ENCODE measurements at places on chromosomes 11 and 22.

DNA sequence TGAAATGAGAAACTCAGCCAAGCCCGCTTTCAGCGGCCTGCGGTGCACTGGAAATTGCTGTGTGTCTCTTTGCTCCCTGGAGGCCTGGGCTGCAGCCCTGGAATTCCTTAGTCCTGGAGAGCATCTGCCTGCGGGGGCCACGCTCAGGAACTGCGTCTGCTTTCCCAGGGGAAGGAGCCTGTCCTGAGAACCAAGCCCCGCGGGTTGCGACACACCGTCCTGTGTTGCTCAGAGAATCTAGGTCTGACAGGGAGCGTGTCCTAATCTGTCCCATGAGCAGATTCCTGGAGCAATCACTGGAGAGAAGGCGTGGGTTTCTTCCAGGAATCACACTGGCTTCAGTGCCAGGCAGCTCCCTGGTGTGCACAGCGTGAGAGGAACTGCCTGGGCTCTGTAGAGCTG, 708.1 kb downstream of the BRD1 start:
- DNase-seq = peak; percentile 53

GRCh38 chr22:29190051-29190450, 15.6 kb upstream of the EMID1 start:
- DNase-seq = no peak

- DNase-seq = no peak
Observed at GRCh38 chr22:41500303-41500702, 31.4 kb downstream of the ACO2 start.

DNA sequence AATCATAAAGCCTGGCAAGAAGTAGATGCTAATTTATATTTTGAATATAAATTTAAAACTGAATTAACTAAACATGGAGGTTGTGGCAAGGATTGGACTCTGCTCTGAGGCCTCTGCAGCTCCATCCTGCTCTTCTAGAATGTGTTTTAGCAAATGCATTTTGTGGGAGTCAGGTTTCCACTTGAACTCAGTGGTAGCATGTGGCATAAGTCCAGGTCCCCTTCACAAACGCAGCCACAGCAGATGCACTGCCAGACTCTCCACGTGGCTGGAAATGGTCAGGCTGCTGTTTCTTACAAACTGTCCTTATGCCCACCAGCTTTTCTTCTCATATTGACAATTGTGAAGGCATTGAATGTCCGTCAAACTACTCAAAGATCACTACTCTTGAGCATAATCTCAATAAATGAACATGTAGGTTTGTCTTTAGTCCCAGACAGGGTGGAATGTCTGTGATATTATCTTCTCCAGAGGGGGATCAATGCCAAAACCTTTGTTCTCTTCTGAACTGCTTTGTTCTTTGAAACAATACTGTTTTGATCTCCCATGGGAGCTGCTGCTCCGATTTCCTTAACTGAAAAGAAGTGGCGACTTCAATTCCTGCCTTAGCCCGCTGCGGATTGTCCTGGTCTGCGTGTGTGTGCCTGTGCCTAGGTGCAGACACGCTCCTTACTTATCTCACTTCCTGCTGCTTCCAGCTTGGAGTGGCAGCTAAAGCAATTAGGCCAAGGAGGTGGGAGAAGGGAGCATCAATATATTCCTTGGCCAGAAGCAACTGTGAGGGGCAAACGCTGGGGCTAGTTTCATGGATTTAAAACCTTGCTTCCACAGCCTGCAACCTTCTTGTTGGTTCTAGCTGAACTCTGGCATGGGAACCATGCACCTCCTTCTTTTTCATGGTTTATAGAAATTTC, 24.2 kb downstream of the EIF4G2 start:
- peak; percentile 71 for DNase-seq

GRCh38 chr11:8694137-8694536, 11.5 kb downstream of the RPL27A start:
- peak; percentile 72 for DNase-seq

DNA sequence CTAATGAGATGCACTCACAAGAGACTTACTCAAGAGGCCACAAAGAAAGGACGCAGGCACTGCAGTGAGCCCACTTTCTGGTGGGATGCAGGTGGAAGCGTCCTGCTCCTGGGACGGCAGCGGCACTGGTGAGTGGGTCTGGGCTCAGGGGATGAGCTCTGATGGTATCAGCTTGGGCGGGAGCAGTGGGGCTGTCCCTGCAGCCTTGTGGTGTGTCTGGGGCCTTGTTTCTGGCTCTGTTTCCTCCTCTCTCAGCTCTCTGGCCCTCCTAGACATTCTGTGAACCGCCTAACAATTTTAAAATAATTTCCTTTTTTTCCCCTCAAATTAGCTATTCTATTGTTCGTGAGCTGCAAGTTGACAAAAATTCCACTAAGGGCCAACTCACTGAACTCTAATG, 8.8 kb upstream of the ST14 start:
- DNase-seq = no peak

DNA sequence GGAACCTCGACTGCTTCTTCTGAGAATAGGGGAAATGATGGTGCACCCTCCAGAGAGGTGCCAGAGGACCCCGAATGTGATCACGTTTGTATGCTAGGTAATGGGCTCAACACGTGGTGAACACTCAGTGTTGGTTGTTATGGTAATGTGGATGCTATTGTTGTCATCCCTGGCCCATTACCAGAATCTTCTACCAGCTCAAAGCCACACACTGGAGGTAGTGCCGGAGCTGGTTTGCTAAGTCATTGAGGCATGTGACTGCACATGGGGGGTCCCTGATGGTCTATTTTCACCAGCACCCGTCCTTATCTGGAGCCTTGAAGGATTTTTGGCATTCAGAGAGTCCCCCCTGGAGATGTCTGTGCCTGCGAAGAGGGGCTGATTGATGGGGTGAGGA, 119.1 kb upstream of the CD82 start:
- no peak for DNase-seq

DNA sequence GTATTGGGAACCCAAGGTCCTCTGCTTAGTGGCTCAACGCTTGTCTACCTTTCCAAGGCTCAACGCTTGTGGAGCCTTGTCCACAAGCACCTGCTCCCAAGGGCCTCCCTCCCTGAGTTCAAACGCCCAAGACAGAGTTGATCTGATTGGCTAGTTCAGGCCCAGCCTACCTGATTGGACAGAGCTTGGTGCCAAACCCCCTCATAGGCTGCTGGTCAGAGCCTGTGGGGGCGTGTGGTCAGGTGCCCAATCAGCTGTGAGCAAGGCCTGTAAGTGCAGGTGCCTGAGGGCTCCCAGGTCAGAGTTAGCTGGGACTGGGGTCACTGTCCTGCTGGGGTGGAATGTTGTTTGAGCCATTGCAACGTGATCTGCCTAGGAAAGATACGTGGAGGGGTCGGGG, 16.9 kb upstream of the TMPRSS6 start:
- peak; percentile 21 for DNase-seq

GRCh38 chr22:47001288-47001687, 238.8 kb downstream of the TBC1D22A start:
- no peak for DNase-seq

GRCh38 chr11:17861036-17861755, 126.6 kb downstream of the KCNC1 start:
- DNase-seq = no peak

DNA sequence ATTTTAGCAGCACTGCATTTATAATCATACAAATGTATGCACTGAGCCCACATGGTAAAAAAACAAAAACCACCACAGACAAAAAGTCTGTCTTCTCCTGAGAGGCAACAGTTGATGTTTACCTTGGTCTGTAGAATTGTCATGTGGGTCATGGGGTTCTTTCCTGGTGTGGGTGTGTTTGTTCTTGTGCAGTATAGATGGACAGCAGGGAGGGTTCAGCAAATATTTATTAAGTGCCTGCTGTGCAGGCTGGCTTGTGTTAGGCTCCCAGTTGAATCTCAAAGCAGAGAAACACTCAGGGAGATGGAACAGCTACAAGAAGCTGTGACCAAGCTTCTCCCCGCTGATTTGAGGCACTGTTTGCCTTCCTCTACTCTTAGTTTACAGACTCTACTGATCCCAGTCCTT, 82.2 kb downstream of the PISD start:
- DNase-seq = peak; percentile 98

- DNase-seq = no peak
Observed at GRCh38 chr11:60127311-60127811, 38.9 kb downstream of the MS4A2 start.

- peak; percentile 60 for DNase-seq
Observed at GRCh38 chr11:131674051-131674755, 303.8 kb downstream of the NTM start.

GRCh38 chr11:17277024-17277584, 565 bp downstream of the NUCB2 start:
- peak; percentile 81 for DNase-seq

DNA sequence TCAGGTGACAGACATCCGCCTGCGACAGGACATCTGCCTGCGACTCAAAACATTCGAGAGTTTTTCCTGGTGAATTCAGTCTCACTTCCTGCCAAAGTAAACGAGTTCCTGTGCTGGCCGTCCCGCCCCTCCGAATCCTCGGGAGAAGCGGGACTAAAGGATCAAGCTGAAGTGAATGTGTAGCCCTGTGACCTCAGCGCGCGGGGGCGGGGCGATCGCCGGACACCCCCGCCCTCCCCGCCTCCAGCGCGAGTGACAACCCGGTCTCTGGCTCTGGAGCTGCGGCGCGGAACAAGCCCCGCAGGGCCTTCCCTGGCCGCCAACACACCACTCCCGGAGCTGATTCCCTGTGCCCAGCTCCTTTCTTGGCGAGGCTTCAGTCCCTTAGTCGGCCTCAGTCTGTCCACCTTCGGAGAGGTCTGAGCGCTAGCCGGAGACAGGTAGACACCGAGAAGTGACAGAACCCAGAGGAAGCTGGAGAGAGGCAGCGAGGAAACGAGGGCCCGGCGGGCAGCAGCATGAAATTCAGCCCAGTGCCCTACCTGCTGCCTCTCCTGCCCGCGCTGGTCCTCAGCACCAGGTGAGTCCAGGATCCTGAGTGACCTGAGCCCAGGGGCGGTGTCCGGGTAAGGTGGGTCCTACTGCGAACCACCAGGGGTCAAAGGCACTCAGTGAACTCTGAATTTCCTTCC, 766.4 kb upstream of the LUZP2 start:
- no peak for DNase-seq

DNA sequence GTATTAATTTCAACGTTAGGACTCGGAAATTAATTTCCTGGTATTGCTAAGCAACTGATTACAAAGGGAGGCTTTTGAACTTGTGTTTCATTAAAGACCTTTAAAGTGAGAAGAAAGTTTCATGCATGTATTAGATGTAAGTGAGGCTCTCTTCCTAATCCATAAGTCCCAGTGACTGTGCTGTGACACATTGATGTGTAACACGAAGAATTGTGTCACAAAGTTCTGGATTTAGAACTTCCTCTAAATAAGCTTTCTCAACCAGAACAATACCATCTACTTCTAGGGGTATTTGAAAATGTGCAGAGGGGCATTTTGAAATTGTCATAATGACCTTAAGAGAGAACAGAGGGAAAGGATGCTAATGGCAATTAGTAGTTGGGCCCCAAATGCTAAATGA, 14.4 kb downstream of the DCUN1D5 start:
- DNase-seq = no peak

- peak; percentile 87 for DNase-seq
Observed at GRCh38 chr11:45655347-45655756, 10.1 kb downstream of the CHST1 start.

GRCh38 chr22:20995329-20996030, 6.4 kb downstream of the THAP7 start:
- no peak for DNase-seq

DNA sequence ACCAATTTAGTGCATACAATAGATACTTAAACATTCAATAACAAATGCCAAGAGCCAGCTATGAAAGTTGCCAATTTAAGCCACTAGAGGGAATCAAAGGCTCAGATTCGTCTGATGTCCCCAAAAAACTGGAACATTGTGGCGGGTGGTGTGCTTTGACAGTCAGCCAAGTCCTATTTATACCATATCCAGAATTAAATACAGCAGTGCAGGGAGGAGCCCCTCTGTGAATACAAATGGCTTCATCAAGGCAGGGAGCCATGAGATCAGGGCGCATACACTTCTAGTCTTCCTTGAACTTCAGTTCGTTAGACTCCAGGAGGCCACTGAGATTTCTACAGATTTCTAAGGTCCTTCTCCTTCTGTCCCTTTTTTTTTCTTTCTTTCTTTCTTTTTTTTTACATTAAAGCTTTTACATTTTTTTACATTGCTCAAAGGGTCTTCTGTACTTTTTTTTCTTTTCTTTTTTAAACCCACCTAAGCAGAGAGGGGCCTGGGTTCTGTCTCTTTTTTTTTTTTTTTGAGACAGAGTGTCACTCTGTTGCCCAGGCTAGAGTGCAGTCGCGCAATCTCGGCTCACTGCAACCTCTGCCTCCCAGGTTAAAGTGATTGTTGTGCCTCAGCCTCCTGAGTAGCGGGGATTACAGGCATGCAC, 41.5 kb upstream of the HSPA8 start:
- DNase-seq = peak; percentile 96

GRCh38 chr22:35046744-35047462, 19.1 kb upstream of the ISX start:
- no peak for DNase-seq

- no peak for DNase-seq
Observed at GRCh38 chr11:10916665-10917064, 58.8 kb upstream of the ZBED5 start.

DNA sequence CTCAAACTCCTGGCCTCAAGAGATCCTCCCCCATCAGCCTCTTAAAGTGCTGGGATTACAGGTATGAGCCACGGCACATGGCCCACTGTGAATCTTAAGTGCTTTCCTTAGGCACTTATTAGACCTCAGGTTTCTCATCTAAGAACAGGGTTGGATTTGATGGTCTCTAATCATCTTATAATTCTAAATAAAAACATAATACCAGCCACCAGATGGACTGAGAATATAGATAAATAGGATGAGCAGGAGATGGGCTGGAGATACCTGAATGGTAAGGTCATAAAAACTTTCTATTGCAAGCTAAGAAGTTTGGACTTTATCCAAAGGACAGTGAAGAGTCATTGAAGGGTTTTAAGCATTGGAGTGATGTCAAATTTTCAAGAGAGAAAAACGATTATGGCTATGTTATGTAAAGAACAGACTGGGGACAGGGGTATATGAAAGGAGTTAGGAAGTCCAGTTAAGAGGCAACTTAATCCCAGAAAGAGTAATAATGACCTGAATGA, 85.2 kb downstream of the RELT start:
- no peak for DNase-seq

GRCh38 chr11:107590460-107591377, at the start of gene ELMOD1:
ELMOD1 (plus strand) TSS chr11:107591147; CDS start chr11:107618190, 27,043 bp downstream.
- peak; percentile 72 for DNase-seq

- DNase-seq = no peak
Observed at GRCh38 chr11:69230856-69231425, 63.0 kb upstream of the MYEOV start.

- DNase-seq = peak; percentile 43
Observed at GRCh38 chr22:30044369-30044768, 35.9 kb upstream of the HORMAD2 start.
